ENCODE measurements at places on chromosomes 5 and 9. TPM values are rescaled to one million over a fixed set of nuclear protein-coding genes. Genes with fewer than 3 reads are reported as not detected.

MARCOL gene
- not detected for polyA plus RNA-seq

PCDHA6 gene
- 0.32 TPM for polyA plus RNA-seq

SCGB3A2 gene
- 0.95 TPM for polyA plus RNA-seq

- DNase-seq, result no peak
Measured at GRCh38 chr5:115553082-115553481, 8.5 kb upstream of the FEM1C start.

DNA sequence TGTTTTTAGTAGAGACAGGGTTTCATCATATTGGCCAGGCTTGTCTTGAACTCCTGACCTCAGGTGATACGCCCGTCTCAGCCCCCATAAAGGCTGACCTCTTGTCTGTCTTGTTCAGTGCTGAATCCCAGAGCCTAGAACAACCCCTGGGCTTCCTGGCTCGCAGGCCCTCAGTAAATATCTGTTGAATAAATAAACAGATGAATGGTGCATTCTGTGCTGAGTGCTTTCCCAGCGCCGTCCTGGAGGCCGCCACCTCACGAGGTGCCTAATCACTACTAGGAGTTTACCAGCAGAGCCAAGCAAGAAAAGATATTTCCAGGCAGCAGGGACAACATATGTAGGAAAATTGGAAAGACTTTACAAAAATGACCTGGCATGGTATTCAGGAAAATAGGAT is 88.5 kb downstream of the SNX24 start:
- no peak for DNase-seq

DNA sequence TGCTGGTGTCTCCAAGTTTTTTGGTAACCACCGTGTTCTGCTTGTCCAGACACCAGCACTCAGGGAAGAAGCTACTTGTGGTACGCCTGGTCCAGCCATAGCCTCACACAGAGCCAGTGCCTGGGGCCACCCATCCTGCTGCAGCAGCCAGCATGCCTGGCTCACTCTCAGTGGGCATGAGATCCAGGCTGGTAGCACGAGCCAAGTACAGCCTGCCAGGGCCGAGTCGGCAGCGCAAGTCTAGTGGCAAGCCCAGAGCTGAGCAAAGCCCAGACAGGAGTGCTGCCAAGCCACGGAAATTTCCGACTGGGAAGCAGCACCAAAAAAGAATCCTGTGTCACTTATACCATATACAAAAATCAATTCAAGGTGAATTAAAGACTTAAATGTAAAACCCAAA is 36.3 kb upstream of the FBXL17 start:
- DNase-seq, result no peak

- no peak for DNase-seq
Measured at GRCh38 chr9:130193531-130194377, 21.6 kb downstream of the NCS1 start.
